Activated naive CD4-positive, alpha-beta T cell treated with anti-CD3 and anti-CD28 coated beads, Interleukin-2, amount 10 ng/mL, durations not matched to agents 5 hours and 36 hours (primary cell): ENCODE measurements at places on chromosomes 13 and 19. TPM values are rescaled to one million over a fixed set of nuclear protein-coding genes. Genes with fewer than 3 reads are reported as not detected.

The GARIN5A gene
- 0.15 TPM for total RNA-seq

The ATP1A3 gene
- total RNA-seq: 1.3 TPM

The SIX5 gene
- total RNA-seq: 1.2 TPM

The MEIOSIN gene
- total RNA-seq: not detected
